T1000 (cell line): ENCODE measurements at places on chromosomes 2 and 18.

- no peak for DNase-seq
Measured at GRCh38 chr2:46686811-46687210, 207.4 kb downstream of the TMEM247 start.

DNA sequence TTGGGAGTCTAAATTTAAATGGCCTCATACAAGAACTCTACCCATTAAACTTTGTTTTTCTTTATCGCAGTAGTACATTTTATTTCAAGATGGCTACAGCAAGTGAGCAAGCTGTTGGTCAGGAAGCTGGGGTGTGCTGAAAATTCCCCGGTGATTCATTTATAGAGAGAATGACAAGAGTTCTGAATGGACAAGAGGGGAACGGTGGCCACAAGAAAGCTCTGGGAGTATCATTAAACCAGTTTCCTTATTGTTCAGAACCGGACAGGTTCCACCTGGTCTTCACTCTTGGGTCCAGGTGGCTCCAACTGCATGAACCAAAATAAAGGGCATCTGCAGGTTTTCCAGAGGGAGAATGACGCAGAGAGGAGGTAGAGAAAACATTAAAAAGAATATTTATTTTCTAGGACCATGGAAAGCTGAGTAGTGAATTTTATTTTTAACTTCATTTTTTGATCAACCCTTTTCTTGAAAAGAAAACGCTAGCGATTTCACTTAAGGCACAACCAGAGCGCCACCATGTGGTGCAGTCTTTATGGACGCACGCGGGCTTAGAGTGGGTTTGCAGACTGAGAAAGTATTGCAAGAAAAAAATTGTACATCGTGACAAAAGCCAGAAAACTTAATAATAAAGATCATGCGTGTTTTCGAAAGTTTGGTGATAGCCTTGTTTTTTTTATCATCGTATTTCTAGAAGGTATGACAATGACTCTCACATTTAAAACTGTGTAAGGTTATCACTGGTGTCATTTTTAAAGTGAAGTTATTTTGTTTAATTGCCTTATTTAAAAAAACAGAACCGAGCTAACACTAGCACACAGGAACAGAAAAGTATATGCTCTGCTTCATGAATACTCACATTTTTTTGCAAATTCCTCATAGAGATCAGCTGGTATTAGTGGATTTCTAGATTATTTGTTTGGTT lies 97.9 kb upstream of the NOL4 start:
- no peak for DNase-seq

DNA sequence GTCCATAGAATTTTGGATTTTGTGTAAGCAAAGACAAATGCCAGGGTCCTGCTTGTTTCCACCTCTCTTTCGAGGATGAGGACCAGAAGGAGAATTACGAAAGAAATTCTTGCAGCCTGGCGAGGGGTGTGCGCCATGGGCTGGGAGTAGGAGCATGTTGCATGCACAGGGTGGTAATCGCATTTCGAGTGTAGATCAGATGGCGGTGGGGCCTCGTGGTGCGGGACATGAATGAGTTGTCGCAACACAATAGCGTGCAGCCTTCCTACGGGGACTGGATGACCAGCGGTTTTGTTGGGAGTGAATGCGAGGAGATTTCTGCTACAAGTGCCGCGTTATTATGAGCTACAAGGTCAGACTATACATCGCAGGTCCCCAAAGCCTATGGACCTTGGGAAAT lies 4.2 kb upstream of the EN1 start:
- DNase-seq: no peak

GRCh38 chr2:77210725-77211124 lies 311.5 kb downstream of the LRRTM4 start:
- no peak for DNase-seq

DNA sequence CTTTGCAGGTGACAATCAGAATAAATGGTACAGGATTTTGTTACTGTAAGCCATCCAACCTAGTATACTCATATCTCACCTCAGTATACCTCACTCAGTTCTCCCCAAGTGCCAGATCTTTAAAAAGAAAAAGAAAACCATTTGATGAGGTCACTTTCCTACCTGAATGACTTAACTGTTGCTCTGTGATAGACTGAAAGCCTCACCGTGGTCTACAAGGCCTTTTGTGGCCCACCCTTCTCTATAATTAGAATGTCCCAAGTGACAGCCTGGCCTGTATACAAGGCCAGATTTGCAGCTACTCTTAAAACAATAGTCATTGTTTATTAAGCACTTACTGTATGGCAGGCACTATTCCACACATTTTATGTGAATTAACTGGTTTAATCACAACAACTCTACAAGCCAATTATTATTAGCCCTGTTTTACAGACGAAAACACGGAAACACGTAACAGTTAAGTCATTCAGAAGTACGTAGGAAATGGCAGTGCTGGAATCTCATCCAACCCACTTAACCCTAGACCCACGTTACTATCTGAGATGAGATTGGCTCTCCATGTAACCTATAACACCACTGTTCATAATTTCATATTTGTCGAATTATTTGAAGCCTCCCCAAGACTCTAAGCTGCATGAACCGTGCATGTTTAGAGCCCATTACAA lies 28.3 kb downstream of the PKP4 start:
- DNase-seq: no peak

GRCh38 chr2:206790311-206790935 lies 25.0 kb downstream of the FASTKD2 start:
- no peak for DNase-seq

GRCh38 chr18:78901923-78902794 lies 77.5 kb upstream of the SALL3 start:
- DNase-seq: no peak

DNA sequence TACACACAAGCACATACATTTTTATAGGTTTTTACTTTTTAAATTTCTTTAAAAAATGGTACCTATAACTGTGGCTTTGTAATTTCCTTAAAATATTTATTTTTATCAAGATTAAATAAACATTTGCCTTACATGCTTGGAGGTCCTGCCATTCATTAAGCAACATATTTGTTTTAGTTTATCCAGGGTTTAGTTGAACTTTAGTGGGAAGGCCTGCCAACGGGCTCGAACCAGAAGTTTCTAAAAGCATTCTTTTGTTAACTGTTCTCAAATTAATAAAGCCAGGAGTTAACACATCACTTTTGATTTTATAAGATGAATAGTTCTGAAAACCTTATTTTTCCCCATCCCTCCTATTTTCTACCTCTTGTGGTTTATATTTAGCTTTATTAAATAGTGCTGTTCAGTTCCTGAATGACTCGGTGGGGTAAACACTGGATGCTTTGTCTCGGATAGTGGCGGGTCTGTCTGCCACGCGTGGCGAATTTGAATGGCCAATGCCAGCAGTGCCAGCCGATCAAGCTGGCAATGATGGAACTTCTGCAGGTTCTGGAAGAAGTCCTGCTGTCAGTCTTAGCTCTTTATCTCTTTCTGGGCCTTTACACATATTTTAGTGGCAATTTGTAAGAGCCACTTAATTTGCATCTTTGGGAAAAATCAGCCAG lies 32.2 kb downstream of the SH3YL1 start:
- no peak for DNase-seq

DNA sequence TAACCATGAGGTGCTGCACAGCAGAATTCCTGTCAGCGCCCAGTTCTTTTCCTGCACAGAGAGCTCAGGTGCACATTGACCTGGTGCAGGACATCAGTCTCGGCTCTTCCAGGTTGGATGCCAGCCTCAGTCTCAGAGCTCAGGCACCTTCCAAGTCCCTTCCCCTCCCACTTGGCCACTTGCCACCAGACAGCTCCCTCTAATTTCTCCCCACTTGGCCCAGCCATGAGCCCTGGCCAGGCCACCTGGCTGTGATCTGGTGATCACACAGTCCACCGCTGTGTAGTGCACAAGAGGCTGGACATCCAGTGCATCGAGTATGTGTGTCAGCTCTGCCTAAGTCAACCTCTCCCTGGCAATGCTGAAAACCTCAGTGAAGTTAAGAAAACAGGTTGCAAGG lies 336.6 kb upstream of the MYT1L start:
- no peak for DNase-seq

GRCh38 chr2:138760676-138761075 lies 19.5 kb downstream of the NXPH2 start:
- DNase-seq: no peak

- DNase-seq: no peak
Measured at GRCh38 chr2:73072129-73072395, 550 bp upstream of the SFXN5 start.

DNA sequence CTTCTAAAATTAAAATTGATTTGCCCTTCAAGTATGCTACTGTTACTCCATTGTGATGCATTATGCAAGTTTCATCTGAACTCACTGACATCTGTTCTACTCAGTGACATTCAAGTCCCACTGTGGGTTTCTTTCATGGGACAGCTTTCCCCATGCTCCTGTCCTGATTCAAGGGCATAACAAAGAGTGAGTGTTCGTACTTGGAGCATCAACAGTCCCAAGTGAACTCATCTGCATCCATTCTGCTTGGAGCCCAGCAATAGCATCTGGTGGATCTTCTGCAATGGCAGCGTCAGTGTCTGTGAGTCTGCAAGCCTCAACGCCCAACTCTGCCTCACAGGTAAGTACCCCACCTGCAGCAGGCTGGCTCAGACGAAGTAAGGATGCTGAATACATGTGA lies 27.5 kb downstream of the BUB1 start:
- no peak for DNase-seq

DNA sequence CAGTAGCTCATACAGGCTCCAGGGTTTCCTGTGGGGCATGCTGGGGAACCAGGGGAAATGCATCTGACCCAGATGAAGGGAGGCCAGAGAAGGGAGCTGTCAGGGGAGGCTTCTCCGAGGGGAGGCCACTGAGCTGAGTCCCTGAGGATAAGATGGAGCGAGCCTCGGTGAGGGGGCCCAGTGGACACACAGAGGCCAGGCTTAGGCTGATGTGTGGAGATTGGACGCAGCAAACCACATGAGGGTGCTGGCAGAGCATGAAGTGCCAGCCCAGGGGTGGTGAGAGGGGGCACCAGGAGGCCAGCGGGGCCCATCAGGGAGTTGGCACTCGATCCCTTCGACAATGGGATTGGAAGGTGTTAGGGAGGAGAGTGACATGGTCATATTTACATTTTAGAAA lies 235.0 kb downstream of the KLHL29 start:
- DNase-seq: no peak

DNA sequence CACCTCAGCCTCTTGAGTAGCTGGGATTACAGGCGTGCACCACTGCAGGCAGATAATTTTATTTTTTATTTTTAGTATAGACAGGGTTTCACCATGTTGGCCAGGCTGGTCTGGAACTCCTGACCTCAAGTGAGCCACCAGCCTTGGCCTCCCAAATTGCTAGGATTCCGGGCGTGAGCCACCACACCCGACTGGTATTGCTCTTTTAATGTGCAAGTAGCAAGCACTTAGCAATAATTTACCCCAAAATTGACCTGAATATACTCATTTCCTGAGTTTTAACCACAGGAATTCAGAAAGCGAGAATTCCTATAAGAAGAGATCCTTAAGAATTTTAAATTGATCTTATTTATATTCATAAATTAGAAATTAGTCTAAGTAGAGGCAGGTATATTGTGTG lies 169.1 kb downstream of the CDH2 start:
- DNase-seq: no peak

DNA sequence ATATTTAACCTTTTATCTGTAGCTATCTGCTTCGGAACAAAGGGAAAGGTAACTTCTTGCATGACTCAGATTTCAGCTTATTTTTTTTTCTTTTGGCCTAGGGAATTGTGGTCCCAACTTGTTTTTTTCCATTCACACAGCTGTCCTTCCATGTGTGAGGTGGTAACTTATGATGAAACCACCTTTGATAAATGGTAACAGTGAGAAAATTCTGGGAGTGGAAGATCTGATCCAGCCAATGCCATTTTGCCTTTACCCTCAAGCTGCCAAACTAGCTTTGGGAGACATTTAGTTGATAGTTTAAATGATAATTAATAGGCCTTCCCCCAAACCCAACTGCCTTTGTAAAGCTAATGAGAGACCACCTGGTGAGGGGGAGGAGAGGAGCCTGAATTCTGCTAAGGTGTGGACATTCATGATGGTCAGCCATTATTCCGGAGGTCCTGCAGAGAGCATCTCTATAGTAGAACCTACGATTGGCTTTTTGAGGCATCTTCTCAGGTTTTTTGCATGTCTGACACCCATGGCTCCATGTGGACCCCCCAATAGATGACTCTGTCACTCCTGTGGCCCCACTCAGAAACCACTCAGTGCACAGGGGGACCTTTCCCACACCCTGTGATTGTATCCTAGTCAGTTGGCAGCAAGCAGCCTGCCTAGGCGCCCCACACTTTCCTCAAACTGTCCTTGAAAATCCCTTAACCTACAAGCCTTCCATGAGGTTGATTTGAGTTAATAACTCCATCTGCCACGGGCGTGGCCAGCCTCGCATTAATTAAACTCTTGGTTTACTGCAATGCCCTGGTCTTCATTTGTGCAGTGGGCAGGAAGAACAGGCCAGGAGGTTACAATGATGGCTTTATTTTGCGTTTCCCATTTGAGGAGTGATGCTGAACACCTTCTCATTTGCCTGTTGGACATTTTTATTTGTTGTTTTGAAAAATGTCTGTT lies 263.5 kb upstream of the PXDN start:
- no peak for DNase-seq

DNA sequence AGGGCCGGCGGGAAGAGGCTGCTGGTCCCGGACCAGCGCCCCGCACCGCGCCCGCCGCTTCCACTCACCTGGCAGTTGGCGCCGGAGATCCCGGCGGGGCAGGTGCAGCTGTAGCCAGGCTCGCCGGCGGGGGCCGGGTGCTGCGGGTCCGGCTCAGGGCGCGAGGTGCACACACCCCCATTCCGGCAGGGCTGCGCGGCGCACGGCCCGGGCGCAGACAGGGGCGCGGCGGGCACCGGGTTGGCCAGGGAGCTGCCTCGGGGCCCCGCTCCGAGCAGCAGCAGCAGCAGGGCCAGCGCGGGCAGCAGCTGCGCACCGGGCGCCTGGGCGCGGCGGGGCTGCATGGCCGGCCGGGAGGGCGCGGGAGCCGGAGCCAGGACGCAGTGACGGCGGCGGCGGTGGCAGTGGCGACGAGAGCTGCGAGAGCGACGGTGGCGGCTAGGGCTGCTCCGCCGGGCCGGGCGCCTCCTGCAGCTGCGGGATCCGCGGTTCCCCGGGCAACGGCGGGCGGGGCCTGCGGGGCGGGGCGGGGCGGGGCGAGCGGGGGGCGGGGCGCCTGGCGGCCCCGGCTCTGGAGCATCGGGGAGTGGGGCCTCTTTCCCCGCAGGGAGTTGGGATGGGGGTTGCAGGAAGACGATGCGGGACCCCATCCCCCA lies at the start of gene DNER:
Gene DNER, minus strand, starts transcription at position 476 of the 656 bp plus-strand sequence. Its CDS starts 132 bp downstream, at position 344.
- peak; percentile 44 for DNase-seq

DNA sequence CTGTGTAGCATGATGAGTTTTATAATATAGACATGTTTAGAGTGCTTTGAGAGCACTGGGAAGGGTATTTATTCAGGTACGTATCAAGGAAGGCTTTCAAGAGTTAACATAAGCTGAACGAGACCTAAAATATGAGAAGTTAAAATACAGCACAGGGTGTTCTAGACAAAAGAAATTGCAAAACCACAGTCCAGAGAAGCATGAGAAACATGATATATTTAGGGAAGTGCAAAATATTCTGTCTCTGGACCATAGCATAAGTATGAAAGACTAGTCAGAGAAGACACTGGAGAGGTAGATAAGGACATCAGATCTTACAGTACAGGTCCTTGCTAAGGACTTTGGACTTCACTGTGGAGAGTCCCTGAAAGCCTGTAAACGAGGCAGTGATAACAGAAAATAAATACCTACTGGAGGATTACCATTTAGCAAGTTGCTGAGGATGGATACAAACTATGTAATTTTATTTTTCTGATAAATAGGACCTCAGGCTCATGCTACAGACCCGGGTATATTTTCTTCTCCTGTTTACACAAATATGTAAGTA lies 43.7 kb downstream of the FSIP2 start:
- DNase-seq: no peak

GRCh38 chr2:104473546-104473945 lies 380.4 kb upstream of the POU3F3 start:
- DNase-seq: no peak

- DNase-seq: no peak
Measured at GRCh38 chr2:133660510-133660909, 92.2 kb upstream of the NCKAP5 start.
